ENCODE measurements at places on chromosomes 16 and 17.

DNA sequence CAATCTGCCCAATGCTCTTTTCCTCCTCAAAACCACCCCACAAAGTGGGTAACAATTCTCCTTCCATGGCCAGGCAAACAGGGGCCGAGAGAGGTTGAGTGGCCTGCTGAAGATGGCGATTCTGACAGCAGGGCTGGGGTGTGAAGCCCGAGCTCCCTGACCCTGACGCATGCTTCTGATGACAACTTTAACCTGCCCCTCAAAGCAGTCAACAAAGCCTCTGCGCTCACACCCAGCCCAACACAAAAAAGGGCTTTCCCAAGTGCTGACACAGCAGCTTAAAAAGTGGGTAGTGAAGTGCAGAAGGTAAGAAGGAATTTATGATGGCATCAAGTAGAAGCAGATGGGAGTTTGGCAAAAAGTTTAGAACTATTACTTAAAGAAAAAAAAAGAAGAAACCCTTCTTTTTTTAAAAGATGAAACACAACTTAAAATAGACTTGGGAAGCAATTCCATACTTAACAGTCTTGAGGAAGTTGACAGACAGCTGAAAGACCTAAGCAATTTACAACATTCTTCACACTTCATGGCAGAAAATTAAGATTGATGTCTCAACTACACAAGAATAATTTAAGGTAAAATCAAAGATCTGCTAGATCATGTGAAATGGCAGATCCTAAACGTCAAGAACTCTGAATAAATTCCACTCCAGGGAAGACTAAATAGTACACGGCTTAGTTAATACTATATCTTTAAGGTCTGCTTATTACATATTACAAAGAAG, 133.9 kb downstream of the PARN start:
- DNase-seq, result no peak

DNA sequence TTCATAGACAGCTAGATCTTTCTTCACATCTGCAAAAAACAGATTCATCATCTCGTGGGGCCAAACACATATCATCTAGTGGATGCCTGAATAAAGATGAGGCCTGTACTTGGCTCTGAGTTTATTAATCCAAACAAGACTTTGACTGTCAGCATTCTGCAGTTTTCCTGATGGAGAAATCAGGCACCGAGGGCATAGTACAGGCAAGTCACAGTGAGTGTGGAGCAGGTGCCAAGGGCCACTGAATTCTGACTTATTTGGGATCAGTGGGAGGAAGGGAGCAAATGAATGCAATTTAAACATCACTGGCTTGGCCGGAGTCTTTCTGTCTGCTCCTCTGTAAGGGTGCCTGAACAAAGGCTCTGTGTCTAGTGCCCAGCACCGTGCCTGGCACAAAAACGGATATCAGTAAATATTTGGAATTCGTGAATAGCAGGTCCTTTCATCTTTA, 975 bp downstream of the CFAP20 start:
- DNase-seq, result no peak

DNA sequence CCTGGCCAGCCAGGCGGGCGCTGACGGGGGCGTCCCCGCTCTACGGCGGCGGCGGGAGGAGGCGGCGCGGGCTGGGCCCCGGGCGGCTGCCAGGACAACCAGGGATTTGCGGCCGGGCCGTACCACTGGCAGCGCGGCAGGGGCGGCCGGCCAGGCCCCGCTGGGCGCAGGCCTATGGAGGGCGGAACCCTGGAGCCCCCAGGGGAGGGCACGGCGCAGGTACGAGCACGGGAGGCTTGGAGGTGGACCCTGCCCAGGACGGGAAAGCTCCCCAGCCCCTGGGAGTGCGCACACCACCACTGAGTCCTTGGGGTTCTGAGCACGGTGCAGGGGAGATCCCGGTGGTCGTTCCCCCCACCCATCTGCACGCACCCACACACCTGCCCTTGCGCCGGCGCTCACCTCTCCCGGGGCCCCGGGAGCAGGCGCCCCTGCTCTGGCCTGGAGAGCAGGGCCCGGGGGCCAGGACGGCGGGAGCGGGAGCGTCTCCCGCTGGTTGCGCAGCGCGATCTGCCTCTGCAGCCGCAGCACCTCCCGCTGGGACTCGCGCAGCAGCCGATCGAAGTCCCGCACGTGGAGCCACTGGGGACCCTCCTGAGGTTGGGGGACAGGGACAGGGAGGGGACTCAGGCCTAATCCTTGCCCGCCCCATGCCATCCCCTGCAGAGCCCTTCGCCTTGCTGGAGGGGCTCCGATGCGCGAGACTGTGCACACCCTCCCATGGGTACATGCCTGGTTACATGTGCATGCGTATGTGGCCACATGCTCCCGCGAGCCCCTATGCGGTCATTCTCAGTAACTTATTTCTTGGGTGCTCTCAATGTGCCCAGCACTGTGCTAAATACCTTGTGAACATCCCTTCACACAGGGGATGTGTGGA, 3.9 kb downstream of the TSPOAP1 start:
- DNase-seq, result no peak

DNA sequence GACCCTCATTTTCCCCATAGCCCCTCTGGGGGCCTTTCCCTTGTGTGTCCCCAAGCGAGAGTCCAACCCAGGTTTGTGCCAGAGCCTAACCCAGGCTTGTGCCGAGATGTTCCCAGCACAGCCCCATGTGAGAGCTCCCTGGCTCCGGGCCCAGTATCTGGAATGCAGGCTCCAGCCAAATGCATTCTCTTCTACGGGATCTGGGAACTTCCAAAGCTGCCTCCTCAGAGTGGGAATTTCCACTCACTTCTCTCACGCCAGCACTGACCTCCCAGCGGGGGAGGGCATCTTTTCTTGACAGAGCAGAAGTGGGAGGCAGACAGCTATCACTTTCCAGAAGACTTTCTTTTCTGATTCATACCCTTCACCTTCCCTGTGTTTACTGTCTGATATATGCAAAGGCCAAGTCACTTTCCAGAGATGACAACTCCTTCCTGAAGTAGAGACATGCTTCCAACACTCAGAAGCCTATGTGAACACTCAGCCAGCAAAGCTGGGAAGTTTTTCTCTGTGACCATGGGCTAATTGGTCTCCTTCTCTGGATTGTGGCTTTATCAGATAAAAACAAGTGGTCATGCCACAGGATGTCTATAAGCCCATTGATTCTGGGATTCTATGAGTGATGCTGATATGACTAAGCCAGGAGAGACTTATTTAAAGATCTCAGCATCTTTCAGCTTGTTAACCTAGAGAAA, 2.5 kb upstream of the CCL2 start:
- DNase-seq, result no peak

GRCh38 chr16:79986352-79986751, 385.8 kb upstream of the MAF start:
- no peak for DNase-seq

DNA sequence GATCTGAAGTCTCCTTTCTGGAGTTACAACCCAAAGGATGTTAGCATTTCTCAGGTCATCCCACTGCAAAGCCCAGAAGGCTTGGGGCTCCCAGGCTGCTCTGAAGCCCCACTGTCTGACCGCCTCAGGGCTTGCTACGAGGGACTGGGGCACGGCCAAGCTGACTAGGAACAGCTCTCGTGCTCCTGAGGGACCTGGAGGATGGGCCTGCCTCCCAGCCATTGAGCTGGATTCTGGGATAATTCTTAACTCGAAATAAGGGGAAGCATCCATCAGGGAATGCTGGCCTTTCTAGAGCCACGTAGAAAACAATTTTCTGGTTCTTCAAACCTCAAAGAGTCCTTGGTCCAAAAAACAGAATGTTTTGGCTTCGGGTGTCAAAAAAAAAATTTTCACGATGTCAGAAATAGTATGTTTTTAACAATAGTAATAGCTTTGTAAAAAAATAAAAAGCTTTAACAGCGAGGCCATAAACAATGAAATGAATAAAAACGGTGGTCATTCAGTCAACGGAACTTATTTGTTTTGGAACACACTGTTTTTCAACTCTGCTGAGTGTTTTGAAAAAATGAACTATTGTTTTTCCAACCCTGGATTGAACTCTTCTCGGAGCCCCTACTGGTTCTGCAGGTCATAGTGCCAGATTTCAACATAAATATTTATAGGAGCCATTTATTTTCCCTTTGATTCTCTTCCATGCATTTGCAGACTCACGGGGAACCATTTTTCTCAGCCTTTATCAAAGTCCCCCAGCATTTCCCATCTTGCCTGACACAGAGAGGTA, 16.4 kb upstream of the HERPUD1 start:
- DNase-seq, result no peak

DNA sequence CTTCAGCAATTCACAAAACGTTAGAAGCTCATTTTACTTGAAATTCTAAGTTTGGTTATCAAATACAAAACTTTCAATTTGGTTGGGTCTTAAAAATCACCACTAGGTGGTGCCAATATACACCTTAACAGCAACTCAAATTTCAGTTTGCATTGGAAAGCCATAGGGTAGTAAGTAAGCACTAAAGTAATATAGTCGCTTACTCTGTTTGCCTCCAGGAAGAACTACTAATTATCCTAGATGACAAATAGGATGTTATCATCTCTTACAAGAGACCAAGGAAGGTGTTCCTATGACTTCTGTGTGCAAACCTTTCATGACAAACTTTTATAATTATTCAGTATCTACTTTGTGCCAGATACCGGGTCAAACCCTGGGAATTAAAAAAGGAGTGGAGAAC, 93.3 kb downstream of the MYO1D start:
- DNase-seq, result no peak

- no peak for DNase-seq
Observed at GRCh38 chr17:65039336-65039988, 17.1 kb downstream of the GNA13 start.

GRCh38 chr16:62213763-62214162, 177.5 kb upstream of the CDH8 start:
- no peak for DNase-seq

DNA sequence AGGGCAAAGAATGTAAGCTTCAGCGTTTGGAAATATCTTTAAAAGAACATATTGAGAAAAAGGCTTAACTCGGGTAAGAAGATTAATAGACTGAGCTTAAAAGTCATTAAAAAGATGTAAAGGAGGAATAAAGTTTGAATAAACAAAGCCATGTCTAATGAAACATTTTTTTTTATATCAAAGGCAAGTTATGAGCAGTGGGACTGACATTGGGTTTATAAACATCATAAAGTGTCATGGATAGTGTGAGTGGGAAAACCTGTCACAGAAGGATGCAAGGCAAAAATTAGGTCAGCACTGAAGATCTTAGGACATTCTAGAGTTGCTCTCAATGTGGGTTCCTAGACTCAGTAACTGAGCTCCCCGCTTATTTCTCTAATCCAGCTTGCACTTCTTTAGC, 438.0 kb upstream of the CDH11 start:
- DNase-seq, result no peak

DNA sequence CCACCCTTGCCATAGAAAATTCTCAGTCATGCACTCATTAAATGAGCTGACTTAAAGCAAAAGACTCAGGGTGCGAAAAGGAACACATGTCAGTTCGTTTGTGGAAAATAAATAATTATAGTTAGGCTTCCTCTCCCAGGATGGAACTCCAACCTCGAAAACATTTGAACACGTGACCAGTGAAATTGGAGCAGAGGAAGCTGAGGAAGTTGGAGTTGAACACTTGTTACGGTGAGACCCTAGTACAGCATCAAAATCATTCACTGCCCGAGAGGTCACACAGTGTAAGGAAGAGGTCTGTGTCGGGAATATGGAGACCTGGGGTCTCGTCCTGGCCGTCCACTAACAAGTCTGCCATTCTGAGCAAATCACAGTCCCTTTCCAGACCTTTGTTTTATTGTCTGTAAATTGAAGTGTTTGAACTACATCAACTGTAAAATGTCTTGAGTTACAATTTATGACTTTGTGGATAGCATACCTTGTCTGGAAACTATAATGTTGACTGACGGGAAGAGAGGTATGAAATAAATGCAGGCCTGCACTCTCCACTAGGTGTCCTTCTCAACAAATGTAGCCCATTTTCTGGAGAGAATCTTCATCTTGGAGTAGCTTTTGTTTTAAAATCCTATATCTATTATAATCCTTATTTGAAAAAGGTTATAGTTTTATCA, 7.7 kb downstream of the PSMD7 start:
- no peak for DNase-seq

GRCh38 chr16:4871071-4871470, 23.8 kb downstream of the UBN1 start:
- no peak for DNase-seq

- DNase-seq, result no peak
Observed at GRCh38 chr17:81566461-81567126, 14.4 kb upstream of the FAAP100 start.

- DNase-seq, result no peak
Observed at GRCh38 chr16:22670044-22670536, 143.9 kb upstream of the HS3ST2 start.

GRCh38 chr17:37065486-37066321, 117.0 kb downstream of the AATF start:
- DNase-seq, result no peak

DNA sequence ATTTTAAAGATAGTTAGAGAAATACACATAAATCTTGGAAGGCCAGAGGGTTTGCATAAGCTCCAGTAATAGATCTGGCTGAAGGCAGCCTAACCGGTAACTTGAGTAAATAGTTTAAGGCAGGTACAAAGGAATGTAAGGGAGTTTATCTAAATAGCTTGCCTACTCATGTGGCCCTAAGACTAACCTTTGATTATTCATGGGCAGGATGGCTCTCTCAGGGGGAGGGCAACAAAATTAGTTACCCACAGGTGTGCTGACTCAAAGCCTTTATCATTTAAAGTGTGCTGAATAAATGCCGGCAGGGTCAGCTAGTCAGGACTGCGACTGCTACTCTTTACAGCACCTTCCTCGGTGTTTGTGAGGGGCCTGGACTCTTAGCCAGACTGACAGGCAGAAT, 761.3 kb upstream of the KIF2B start:
- DNase-seq, result no peak

DNA sequence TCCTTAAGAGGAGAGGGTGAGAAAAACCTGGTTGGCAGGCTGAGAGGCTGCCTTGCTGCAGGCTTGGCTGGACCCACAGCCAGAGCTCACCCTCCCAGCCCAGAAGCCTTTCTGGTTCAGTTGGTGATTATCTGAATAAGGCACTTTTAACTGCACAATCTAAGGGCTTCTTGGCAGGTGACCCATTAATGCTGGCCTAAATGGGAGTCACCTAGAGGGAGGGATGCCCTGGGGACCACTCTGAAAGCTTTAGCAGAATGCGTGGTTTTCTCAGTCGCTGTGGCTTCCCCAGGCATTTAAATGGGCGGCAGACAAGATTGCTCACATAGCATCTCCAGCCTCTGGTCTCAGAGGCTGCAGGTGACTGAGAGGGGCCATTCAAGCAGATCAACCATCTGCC, 33.2 kb upstream of the SHISA9 start:
- DNase-seq, result no peak

DNA sequence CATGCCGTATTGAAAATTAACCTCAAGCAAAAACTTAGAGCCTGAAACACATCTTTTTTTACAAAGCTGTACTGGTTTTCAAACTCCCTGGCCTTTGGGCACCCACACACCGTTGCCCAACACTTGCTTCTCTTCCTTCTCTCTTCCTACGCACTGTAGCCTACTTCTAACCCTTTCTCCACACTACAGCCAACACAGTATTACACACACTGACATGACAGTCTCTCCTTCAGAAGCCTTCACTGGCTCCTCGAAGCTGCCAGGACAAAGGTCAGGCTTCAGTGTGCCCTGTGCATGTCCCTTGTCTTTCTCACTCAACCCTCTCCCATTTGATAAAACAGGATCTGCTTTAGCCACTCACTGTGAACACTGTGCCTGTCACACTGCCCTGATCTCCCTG, 8.0 kb downstream of the FANCA start:
- DNase-seq, result no peak
